ENCODE measurements at places on chromosomes 5 and 9. TPM values are rescaled to one million over a fixed set of nuclear protein-coding genes. Genes with fewer than 3 reads are reported as not detected.

- DNase-seq = no peak
Measured at GRCh38 chr5:147267082-147267832, 32.4 kb downstream of the STK32A start.

DNA sequence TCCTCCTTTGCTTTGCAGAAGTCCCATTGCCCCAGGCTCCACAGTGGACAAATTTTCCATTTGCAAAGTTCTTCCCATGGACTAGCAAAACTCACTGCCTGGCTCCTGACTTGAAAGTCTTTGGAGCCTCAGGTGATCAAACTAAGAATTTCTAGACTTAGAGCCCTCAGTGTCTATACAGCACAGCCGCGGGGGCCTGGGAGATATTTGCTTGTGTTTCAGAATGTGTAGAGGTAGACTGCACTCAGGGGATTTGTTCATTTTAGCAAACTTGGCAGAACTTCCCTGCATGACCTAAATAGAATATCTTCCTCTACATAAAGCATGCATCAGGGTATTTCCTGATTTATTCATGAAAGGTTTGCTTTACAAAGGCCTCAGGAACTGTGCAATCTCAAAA, 384.2 kb upstream of the ZNF462 start:
- DNase-seq = no peak

Gene GPR21
- total RNA-seq = not detected

GRCh38 chr9:69047371-69047770, 11.8 kb downstream of the FXN start:
- no peak for DNase-seq

GRCh38 chr9:36894695-36895310, 139.3 kb downstream of the PAX5 start:
- DNase-seq = no peak

Gene TLX3
- 0.58 TPM for total RNA-seq

Gene HRCT1
- 0.58 TPM for total RNA-seq

- no peak for DNase-seq
Measured at GRCh38 chr5:3659907-3660306, 64.3 kb downstream of the IRX1 start.

Gene SLC6A3
- not detected for total RNA-seq

Gene SERF1A
- total RNA-seq = 7.8 TPM

DNA sequence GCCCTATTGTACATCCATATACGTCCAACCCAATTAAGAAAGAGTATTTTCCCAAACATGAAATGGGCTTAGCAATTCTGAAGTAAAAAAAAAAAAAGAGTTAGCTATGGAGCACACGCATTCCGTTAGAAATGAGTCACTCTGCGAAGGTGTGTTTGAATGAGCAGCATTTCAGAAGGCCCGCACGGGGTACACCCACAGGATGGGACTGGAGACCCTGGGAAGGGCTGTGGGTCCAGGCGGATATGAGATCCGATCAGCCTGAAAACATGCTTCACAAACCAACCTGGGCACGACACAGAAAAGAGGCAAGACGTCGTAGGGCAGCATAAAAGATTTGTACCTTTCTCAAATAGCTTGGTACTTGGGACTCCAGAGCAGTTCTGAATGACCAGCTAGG, 173.9 kb upstream of the KLF9 start:
- DNase-seq = no peak

Gene AIF1L
- 58.4 TPM for total RNA-seq

GRCh38 chr5:90488791-90489190, 14.1 kb downstream of the POLR3G start:
- no peak for DNase-seq

DNA sequence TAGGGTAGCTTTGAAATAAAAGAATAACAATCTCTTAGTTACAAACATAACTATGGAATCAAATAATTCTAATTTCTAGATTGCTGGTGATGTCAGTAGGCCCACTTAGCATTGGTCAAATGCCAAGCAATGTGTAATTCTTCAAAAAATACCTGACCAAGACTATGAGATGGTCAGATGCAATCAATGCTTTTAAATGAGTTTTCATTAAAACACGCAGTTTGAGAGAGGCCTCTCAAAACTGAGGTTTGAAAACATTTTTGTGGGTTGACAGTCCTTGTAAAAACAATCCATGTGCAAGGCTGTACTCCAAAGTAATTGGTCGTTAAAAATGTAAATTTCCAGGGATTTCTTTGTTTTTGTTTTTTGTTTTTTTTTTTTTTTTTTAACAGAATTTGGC, 1.2 kb upstream of the RLN2 start:
- DNase-seq = no peak

Data from kidney epithelial cell (primary cell).